ENCODE measurements at places on chromosomes 3 and 15. TPM values are rescaled to one million over a fixed set of nuclear protein-coding genes. Genes with fewer than 3 reads are reported as not detected.

GRCh38 chr15:52146776-52147175, 34.2 kb upstream of the BCL2L10 start:
- no peak for DNase-seq

GRCh38 chr3:28949580-28949979, 331.3 kb upstream of the RBMS3 start:
- DNase-seq = no peak

- DNase-seq = no peak
These were observed 60.8 kb upstream of the GALNT15 start for GRCh38 chr3:16113704-16114103.

DNA sequence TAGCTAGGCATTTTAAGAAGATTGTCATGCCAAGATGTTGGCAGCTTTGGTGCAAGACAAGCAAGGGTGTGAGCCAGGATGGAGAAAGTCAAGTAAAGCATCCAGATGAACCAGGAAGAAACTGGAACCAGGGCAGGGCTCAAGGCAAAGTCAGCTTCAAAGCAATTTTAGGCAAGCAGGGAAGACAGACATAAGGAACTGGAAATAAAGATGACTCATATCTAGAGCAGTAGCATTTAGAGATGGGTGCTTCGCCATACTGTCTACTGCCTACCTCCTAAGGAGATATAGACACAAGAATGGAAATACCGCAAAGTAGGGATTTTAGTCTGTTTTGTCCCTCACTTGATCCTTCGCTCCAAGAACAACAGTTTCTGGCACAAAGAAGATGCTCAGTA, 59.9 kb downstream of the RYR3 start:
- no peak for DNase-seq

GRCh38 chr3:126684218-126684751, 19.8 kb upstream of the CHCHD6 start:
- no peak for DNase-seq

- DNase-seq = no peak
These were observed 1.3 kb upstream of the LYSMD4 start for GRCh38 chr15:99734575-99734974.

- peak; percentile 59 for DNase-seq
These were observed 71.0 kb downstream of the THSD4 start for GRCh38 chr15:71186267-71186666.

GRCh38 chr3:14142567-14143270, 17.9 kb downstream of the TMEM43 start:
- no peak for DNase-seq

GRCh38 chr3:114879059-114880031, 267.7 kb downstream of the ZBTB20 start:
- DNase-seq = no peak

- no peak for DNase-seq
These were observed 13.6 kb downstream of the MRPS25 start for GRCh38 chr3:15051531-15051930.

GRCh38 chr3:14441920-14442300, 39.5 kb downstream of the SLC6A6 start:
- no peak for DNase-seq

DNA sequence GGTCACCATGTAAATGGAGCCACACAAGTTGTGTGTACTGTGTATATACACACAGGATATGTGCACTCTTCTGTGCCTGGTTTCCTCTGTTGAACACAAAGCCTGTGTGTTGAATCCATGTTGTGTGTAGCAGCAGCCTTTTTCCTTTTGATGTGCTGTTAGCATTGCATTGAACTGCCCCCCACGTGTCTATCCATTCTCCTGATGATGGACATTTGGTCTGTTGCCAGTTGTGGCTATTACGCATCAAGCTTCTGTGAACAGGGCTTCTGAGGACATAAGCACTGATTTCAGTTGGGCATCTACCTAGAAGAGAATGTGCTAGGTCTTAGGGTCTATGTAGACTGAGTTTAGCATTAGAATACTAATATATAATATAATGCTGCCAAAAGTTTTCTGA, 77.4 kb downstream of the LSM3 start:
- no peak for DNase-seq

- DNase-seq = no peak
These were observed 7.1 kb downstream of the SATB1 start for GRCh38 chr3:18417904-18418572.

- DNase-seq = no peak
These were observed 12.5 kb downstream of the P2RY14 start for GRCh38 chr3:151265866-151266265.

GRCh38 chr15:23606226-23606625, 40.8 kb downstream of the MKRN3 start:
- no peak for DNase-seq

- DNase-seq = no peak
These were observed 270.6 kb upstream of the HES1 start for GRCh38 chr3:193865339-193865738.

The ATP8B4 gene
- total RNA-seq = 3.1 TPM

The CTDSPL gene
- 53.8 TPM for total RNA-seq

The POPDC2 gene
- 586 TPM for total RNA-seq

The DNAJB8 gene
- not detected for total RNA-seq

The GLCE gene
- 8.4 TPM for total RNA-seq

The TMEM40 gene
- 2.8 TPM for total RNA-seq

The BCHE gene
- total RNA-seq = 2.6 TPM

The PDZRN3 gene
- total RNA-seq = 147 TPM

The ACKR4 gene
- total RNA-seq = 1.4 TPM

The RUBCN gene
- total RNA-seq = 17.8 TPM

Measured in left ventricle myocardium superior (tissue), 1 donor.